ENCODE measurements at places on chromosomes 11 and 22.

GRCh38 chr11:64341851-64342791 lies 2.1 kb downstream of the CCDC88B start:
- peak; percentile 95 for DNase-seq

DNA sequence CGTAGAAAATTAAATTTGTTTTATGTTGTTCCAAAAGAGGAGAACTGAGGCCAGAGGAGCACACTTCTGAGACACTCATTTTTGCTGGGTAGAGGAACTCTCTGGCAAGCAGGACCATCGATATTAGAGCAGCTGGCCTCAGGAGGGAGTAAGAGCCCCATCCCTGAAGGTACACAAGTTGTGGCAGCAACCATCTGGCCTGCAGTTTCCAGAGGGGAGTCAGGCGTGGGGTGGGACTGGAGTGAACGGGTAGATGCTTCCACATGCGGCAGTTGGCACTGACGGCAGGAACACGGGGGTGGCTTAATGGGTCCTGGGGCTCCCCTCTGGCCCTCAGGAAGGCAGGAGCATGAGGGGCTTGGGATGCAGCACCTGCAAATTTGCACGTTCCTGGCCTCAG lies 13.2 kb upstream of the SSTR3 start:
- DNase-seq, result no peak

DNA sequence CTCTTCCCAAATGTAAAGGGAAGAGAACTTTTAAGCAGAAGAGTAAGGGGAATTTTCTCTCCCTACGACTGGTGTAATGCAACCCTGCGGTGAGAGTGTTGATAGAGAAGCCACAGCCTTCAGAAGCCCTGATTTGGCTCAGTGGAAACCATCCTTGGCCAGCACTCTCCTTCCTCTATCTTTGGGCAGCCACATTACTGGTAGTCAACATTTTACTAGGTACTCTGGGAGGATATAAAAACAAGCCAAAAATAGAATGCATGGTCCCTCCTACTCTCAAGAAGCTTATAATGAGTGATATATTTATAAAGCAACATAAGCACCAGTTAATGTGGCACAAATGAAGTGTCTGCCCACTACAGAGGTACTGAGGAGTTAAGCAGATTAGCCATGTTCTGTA lies 201.8 kb upstream of the NCAM1 start:
- DNase-seq, result no peak

DNA sequence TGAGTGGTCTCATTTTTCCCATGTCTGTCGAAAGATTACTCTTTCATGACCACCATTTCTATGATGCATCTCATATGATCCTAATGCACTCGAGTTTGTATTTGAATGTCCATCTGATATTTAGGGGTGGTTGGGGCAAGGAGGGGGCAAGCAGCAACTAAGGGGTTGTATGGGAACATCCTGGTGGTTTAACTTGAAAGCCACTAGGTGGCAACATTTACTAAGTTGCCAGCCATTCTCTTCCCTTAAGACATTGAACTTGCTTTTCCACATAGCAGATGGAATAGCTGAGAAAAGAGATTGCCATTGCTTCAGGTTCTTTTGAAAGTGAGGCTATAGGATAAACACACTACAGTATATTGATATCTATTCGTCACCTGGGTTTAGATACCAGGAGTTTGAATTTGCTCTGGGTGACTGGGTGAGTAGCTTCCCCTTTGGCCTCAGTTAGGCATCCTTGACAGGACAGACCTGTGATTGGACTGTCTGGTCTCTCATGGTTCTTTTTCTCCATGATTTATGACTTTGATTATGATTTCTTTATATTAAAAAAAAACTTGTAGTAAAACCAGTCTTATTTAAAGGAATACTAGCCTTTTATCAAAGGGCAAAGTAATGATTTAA lies 32.4 kb downstream of the NF2 start:
- DNase-seq, result peak; percentile 12

DNA sequence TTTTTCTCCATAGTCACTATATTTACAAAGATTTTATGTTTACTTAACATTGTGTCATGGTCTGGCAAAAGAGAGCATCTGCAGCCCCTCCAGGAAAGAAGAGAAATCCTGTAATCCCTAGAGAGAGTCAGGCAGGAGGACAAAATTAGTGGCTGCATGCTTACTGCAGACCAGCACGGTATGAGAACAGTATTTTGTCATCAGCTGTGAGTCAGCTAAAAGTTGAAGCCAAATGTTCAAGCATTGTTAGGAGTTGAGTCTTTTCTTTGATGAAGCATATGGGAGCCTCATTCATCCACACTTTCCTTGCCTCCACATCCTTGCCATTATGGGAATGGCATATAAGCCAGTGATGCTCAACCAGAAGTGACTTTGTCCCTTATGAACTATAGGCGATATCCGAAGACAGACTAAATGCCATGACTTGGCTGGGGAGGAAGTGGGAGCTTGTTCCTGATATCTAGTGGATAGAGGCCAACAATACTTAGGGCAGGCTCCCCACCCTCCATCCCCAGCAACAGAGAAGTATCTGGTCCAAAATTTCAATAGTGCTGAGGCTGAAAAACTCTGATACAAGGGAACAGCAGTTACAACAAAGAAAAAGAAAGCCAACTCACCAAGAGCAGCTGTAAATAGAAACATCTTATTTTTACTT lies 112.0 kb upstream of the OR5AK2 start:
- DNase-seq, result no peak

- no peak for DNase-seq
These were observed 69.1 kb downstream of the SMCO4 start for GRCh38 chr11:93474123-93474522.

GRCh38 chr11:79068356-79068755 lies 372.5 kb downstream of the TENM4 start:
- no peak for DNase-seq

DNA sequence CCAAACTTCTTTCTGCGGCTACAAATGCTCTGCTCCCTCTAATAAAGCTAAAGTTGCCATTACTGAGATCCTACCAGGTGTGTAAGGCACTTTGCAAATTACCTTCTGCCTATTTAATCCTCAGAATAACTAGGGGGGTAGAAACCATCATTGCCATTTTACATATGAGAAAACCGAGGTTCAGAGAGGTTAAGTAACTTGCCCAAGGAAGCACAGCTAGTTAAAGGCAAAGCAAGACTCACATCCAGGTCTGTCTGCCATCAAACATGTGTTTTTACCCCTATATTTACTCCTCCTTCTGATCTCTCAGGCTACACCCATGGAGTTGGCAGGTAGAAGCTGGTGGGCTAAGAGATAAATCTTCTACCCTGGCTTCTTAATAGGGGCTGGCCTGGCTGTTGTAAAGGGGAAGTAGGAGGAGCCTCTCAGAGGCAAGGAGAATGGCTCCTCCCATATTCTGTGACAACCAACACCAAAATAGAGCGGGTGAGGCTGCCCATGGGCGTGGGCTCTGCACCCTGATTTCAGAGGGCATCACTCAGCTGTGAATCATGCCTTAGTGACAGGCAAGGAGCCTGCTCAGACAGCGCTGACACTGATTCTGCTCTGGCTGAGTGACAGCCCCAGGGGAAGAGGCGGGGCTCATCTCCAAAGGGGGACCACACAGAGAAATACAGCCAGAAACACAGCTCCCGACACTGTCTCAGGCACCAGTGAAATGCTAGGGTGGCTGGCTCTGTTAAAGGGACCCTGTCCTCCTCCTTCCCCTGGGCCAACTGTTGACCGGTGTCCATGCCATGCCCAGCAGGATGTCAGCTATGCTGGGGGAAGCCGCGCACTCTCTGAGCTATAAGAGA lies 106.8 kb downstream of the ABTB2 start:
- peak; percentile 40 for DNase-seq

GRCh38 chr11:131944736-131945135 lies 574.3 kb downstream of the NTM start:
- no peak for DNase-seq

DNA sequence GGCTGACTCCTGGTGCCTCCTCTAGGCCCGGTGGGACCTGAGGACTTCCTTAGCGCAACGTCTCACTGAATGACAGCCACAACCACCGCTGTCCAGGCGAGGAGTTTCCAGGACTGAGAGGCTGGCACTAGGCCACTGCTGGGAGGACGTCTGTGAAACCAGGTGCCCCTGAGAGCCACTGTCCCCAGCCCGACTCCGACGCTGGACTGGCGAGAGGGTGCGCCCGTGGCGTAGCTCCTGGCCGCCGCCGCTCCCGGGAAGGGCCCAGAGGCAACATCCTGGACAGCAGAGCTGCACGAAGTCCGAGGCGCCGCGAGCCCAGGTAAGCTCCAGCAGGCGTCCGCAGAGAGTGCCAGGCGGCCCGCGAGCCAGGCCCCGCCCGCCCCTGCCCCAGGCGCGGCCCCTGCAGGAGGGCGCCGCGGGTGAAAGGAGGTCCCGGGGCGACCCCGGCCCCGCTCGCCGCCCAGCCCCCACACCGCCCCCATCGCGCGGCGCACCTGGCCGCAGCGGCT lies 525 bp downstream of the DGCR2 start:
- peak; percentile 62 for DNase-seq

DNA sequence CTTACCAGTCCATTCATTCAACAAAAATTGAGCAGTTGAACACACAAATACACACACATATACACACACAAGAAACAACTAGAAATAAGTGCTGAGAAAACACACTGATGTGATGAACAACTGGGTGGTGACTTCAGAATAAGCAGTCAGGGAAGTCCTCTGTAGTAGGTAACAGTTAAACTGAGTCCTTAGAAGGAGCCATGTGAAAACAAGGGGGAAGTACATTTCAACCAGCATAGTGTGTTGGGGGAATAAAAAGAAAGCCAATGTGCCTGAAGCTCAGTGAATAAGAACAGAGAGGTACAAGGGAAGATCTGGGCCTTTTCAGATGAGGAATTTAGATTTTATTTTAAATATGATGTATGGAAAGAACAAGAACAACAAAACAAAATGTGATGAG lies 6.8 kb upstream of the TMEM123 start:
- no peak for DNase-seq

DNA sequence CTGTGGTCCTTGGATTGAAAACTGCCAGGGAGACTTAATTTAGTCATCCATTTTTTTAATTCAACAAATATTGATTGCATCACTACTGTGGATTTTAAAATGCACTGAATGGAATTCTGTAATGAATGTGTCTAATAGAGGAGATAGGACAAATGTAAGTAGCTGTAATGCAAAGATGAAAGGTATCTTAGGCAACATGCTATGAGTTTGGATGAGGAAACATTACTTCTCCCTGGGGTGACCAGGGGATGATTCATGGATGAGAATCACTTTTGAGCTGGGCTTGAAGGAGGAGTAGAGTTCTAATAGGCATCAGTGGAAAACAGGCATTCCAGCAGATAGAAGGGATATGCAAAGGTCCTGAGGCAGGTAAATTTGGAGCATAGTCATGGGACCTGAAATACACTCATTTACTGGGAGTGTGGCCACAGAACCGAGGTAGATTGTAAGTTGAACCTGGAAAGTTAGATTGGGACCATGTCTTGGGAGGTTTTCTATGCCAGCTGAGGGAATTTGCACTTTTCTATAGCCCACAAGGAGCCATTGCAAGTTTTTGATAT lies 43.4 kb downstream of the PKNOX2 start:
- no peak for DNase-seq

DNA sequence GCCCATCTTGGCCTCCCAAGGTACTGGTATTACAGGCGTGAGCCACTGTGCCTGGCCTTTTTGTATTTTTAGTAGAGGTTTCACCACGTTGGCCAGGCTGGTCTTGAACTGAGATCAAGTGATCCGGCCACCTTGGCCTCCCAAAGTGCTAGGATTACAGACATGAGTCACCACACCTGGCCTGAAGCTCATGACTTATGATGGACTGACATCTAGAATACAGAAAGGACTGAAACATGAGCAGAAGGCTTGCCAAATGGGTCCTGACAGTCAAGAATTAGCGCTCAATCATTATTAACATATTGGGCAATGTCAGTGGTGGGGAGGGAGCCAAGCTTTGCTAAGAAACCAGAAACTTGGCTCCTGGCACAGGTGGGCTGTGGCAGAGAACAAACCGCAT lies 5.0 kb downstream of the FADS1 start:
- no peak for DNase-seq

GRCh38 chr11:11981364-11981763 lies 27.1 kb downstream of the DKK3 start:
- DNase-seq, result no peak

- DNase-seq, result no peak
These were observed 15.0 kb upstream of the ESAM start for GRCh38 chr11:124776865-124777645.

DNA sequence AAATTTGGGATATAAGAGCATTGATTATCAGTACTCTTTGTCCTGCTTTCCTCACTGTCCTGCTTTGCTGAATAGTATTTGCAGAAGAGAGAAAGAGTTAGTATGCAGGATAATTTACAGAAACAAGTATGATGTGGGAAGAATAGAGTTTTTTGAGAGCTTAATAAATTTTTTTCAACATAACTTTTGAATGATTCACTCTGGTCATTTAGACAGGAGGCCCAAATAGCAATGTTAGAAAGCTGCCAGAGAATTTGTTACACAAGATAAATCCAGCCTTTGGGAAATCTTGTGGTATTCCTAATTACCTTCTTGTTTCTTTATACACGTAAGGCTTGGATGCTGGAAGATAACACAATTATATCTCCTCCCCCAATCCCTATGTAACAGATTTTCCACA lies 484.6 kb downstream of the CNTN5 start:
- DNase-seq, result no peak

DNA sequence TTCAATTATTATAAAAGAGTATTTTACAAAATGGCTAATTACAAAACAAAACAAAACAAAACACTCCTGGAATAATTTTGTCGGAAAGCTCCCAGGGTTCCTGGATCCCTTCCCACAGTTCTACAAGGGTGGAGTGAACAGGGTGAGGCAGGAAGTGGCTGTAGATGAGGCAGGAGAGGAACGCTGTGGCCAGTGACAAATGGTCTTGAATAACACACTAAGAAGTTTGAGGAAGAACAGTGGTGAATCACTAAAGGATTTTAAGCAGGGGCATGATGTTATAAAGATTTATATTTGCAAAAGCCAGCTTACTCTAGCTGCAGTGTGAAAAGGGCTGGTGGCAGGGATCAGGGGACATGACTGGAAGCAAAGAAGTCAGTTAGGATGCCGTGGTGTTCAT lies 33.8 kb upstream of the APOA1 start:
- no peak for DNase-seq

DNA sequence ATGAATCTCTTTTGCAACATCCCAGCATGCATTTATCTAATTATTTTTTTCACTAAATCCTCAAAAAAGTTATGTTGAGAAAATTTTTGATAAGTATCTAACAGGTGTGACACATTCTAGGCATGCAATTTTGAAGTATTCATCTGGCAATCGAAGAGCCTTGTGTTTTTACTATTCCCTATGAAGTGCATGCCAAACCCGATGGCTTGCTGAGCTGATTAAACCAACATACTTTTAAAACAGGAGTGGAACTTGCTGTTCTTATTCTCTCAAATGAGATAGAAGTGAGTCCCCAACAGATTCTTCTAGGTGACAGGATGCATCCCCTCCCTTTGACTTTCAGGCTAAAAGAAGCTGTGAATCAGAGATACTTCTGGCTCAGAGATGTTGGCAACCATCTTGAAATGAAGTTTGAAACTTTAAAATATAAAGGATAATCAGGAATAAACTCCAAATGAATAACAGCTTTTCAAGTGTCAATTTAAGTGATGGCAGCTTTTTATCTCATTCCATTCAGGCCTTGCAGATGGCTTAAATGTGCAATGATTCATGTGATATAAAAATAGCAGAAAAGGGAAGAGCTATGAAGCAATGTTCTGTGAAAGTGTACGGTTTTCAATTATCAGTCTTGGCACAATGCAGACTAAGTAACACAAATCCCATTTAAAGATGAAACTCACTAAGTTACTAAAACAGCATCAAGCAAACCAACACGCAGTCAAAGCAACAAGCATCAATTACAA lies 67.7 kb downstream of the APOL5 start:
- DNase-seq, result no peak

All from nephron progenitor cell (in vitro differentiated cells).